Right ventricle myocardium superior (tissue), 1 donor: ENCODE measurements at places on chromosomes 2 and 18.
A peak's percentile ranks its signal among the peaks of the same experiment; 100 is the strongest.

GRCh38 chr18:44039826-44040225 lies 640.9 kb upstream of the SETBP1 start:
- no peak for DNase-seq

DNA sequence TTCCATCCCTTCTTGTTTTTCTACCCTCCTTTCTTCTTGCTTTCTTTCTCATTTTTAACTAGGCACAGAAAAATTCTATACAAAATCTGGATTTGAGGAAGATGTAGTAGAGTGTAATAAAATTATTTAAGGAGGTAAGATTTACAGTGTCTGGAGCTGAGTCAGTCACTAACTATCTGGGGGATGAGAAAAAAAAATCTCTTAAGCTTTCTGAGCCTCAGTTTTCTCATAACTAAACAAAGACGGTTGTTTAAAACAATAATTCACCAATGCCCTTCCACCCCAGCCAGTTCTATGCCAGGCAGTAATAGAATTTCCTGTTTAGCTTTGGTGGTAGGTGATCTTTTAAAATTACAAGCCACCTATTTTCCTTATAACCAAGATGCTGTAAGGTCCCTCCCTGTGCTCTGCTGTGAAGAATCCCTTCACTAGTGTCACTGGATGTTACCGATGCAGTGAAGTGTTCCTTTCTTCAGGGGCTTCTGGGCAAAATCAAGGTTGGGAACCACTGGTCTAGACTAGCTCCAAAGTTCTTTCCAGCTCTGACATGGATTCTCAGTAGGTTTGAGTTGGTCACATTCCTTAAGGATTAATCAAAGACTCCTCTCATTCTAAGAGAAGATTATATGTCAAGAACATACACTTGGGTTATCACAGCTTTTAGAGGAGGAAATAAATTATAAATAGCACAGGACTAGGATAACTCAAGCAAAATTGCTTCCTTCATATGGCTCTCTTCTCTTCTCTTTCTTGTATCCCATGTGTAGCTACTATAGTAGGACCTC lies 289.0 kb downstream of the CDH2 start:
- no peak for DNase-seq

DNA sequence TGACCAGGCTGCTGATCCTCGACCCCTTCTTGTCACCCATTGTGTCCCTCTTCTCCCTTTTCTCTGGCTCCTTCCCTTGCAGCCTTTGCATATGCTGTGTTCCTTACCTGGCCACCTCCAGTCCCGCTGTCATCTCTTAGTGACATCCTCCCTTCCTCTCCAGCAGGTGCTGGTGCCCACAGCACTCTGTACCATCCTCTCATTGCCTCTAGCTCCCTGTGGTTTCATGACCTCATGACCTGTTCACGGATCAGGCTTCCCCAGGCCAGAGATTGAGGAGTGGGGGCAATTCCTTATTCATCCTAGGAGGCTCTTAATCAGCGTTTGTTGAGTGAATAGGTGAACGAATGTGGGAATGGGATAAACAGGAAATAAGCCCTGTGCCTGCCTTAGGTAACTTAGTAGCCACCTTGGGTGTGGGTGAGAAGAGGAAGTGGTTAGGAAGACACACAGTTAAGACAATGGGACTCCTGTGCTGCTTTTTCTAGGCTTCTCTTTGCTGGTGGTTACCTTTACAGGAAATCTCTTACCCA lies 35.5 kb downstream of the ITGA6 start:
- DNase-seq, result no peak

DNA sequence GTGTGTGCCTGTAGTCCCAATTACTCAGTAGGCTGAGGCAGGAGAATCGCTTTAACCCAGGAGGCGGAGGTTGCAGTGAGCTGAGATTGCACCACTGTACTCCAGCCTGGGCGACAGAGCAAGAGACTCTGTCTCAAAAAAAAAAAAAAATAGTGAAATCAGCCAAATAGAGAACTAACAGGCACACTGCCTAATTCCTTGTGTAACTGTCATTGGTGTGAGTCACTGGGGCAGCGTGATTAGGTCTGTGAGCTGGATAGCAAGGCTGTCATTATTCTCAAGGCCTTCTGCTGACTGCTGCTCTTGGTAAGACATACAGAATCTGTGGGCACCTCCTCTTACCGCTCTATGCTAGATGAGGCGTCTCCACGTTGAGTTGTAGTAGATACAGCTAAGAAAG lies 270.3 kb downstream of the NEDD4L start:
- peak; percentile 54 for DNase-seq

- no peak for DNase-seq
Measured at GRCh38 chr2:6017736-6018286, 325.6 kb downstream of the SOX11 start.

DNA sequence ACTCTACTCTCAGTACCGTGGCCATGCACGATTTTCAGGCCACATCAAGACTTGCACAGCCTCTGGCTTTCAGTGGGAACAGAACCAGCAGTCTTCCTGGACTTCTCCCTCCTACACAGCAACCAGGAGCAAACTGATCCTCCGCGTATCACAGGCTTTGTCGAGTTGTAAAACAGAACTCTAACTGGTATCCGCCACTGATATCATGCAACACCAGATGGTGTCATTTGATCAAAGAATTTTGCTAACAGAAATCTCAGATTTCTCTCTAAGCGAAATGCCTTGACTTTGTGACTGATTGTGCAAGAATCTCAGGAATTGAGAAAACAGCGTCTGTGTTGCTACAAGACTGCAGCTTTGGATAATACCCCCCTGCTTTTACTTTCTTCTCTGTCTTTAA lies 85.7 kb downstream of the COPS8 start:
- DNase-seq, result no peak

- DNase-seq, result no peak
Measured at GRCh38 chr2:157443090-157443489, 799 bp downstream of the CYTIP start.

- peak; percentile 50 for DNase-seq
Measured at GRCh38 chr2:25894135-25894830, 16.0 kb upstream of the ASXL2 start.

- no peak for DNase-seq
Measured at GRCh38 chr2:70873541-70873940, 37.9 kb upstream of the CD207 start.

- no peak for DNase-seq
Measured at GRCh38 chr2:118150294-118150693, 62.0 kb downstream of the INSIG2 start.

- DNase-seq, result no peak
Measured at GRCh38 chr2:49621016-49621415, 466.7 kb upstream of the FSHR start.

- no peak for DNase-seq
Measured at GRCh38 chr2:23609254-23609653, 224.3 kb downstream of the KLHL29 start.

DNA sequence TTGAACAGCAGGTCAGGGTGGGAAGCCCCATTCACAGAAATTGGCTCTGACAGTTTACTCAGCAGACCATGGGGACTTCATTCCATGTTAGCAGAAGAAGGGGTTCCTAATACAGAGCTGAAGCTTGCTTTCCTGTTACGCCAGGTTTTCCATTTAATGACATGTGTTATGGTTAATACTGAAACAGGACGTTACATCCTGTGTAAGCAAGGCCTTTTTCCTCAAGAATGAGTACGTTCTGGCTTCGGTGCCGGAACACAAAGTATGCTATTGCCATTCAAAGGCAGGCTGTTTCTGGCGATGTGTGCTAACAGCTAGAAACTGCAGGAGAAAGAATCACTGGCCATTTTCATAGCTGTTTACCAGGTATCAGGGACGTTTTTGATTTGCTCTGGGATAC lies 190.4 kb downstream of the SNTG2 start:
- DNase-seq, result no peak

DNA sequence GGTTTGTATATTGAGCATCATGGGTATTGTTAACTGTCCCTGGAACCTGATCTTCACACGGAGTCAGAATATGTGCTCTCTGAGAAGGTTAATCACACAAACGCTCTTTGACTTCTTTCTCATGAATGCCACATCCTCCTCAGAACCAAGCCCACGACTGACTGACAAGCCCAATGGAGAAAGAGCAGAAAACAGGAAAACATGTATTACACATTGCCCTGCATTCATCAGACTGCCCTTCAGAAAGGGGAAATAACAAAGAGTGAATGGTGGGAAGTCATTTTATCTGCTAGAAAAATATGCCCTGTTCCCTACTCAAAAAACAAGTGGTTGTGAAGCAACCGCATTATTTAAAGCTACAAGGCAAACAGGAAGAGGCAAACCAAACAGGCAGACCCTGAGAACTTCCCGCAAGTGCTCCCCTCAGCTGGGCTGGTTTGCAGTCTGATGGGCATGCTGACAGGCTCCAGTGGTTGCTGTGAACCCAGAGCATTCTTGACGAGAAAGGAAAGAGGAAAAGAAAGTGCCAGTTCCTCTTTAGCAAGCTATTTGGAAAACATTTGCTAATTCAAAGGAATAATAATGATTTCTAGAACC lies 172.9 kb upstream of the SETBP1 start:
- DNase-seq, result peak; percentile 48

- no peak for DNase-seq
Measured at GRCh38 chr2:152344579-152345195, 9.7 kb downstream of the FMNL2 start.

- no peak for DNase-seq
Measured at GRCh38 chr2:180695586-180696401, 284.6 kb upstream of the UBE2E3 start.

DNA sequence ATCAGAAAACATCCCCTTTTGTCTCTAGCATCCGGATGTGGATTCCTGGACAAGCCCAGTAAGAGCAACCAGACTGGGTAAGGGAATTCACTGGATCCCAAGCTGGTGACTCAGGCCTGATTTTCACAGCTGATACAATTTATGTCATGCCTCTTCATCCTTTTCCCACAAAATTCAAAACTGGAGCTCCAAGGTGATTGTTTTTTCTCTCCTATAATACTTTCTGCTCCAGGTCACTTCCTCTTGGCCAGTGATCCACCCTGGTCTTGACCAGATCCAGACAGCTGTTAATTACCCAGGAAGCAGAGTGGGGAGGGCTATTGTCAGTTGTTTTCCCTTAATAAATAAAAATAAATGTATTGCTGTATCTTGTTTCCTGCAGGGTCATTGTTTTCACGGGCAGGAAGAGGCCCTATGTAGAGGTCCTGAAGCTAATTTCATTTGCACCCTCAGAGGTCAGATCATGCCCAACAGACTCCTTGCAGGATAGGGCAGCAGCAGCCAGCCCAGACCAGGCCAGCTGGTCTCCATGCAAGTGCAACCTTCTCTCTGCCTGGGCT lies 57.6 kb downstream of the EVA1A start:
- DNase-seq, result no peak

- DNase-seq, result no peak
Measured at GRCh38 chr2:240820607-240821428, 799 bp upstream of the KIF1A start.

DNA sequence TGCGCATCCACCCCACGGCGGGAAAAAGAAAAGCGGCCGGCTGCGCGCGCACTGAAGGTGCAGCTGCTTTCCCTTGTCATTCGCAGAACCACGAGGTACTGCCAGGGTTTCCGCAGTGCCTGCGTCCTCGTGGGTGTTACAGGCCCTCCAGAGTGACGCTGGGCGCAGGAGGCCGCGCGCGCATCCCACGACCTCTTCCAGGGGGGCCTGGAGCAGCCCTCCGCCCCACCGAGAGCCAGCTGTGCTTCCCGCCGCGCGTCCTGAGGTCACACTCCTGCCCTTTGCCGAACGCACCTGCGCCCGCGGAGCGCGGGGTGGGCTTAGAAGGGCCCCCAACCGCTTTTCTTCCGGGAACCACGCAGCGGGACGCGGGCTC lies 378 bp upstream of the IAH1 start:
- peak; percentile 64 for DNase-seq

DNA sequence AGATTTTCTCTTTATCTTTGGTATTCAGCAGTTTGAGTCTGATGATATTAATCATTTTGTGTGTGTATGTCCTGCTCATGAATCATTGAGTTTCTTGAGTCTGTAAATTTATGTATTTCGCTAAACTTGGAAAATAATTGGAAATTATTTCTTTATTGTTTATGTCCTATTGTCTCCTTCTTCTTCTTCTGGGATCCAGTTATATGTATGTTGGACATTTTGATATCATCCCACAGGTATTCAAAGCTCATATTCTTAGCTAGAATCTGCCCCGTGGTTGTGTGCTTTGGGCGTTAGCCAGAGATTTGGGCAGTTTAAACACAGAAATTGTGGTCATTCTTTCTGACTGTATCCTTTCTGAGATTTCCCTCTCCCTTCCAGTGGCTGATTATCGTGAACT lies 243.0 kb upstream of the SPRED2 start:
- no peak for DNase-seq

DNA sequence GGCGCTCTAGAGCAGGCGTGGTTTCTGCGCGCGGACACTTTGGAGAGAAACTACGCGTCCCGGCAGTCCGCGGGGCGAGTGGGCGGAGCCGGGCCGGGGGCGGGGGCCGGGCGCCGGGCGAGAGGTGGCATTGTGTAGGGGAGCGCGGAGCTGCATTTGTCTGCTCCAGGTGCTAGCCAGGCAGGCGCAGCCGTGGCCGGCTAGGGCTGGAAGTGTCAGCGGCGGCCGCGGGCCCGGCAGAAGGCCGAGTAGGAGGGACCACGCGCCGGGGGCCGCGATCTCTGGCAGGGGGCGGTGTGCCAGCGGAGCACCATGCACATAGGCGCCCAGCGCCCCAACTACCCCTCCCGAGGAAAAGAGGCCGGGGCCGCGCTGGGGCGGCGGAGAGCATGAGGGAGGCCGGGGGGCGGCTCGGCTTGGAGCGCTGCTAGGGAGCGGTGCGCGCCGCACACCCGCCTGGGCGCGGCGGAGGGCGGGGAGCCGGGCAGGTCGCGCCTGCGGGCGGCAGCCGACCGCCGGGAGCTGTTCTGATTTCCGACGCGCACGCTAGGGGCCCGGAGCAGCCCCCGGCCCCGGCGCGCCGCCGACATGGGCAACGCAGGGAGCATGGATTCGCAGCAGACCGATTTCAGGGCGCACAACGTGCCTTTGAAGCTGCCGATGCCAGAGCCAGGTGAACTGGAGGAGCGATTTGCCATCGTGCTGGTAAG lies at the start of gene FMNL2:
Gene FMNL2 (plus strand): TSS at position 159 of the 710 bp plus-strand sequence.
- DNase-seq, result peak; percentile 91

- no peak for DNase-seq
Measured at GRCh38 chr2:144183727-144184126, 336.2 kb downstream of the ZEB2 start.

DNA sequence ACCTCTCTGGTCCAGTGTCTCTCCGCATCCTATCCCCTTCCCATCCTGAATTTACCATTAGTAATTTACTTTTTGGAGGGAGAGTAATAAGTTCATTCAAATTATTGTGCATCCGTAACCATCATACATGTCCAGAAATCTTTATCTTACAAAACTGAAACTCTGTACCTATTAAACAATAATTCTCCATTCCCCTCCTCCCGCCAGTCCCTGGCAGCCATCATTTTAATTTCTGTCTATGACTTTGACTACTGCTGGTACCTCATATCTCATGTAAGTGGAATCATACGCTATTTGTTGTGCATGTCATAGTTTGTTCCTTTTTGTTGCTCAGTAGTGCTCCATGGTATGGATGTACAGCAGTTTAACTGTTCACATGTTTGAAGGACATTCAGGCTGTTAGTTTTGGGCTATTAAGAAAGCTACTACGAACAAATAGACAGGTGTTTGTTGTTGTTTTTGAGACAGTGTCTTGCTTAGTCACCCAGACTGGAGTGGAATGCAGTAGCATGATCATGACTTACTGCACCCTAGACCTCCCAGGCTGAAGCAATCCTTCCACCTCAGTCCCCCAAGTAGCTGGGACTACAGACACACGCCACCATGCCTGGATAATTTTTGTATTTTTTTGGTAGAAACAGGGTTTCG lies 2.0 kb downstream of the LIMS1 start:
- DNase-seq, result no peak

- peak; percentile 61 for DNase-seq
Measured at GRCh38 chr2:128734521-128735295, 416.0 kb upstream of the HS6ST1 start.

- DNase-seq, result no peak
Measured at GRCh38 chr18:3713166-3713565, 263.2 kb downstream of the TGIF1 start.

- no peak for DNase-seq
Measured at GRCh38 chr2:9334761-9335160, 88.6 kb downstream of the ITGB1BP1 start.
